ENCODE measurements at places on chromosomes 5 and 9.

GRCh38 chr9:22073349-22073748 is 64.2 kb upstream of the CDKN2B start:
- DNase-seq, result no peak

DNA sequence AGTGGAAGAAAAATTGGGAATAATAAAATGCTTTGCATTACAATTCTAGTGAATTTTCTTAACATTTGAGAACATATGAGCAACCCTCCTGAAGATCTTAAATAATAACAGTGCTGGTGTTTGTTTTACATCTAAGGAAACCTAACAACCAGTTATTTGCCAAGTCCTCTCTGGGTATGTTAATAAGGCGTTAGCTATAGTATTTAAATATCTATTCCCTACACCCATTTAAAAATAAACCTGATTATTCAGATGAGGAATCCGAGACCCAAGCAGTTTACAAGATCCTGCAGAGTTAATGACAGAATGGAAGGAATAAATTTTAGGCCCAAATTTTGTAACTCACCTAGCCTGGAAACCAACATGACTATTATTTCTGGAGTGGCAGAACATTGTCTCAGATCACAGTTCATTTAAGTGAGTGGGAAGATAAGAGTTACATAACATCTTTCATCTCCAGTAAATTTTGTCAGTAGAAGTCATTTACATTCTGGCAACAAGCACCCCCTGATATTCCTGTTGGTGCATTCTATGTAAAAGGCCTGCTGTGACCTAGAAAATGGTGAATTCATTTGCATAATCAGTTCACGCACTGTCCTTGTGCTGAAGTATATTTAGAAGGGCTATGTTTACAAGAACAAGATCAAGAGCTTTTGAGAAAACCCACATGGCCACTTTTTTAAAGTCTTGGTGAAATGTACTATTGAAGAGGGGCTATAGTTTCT is 148.2 kb downstream of the COX7C start:
- DNase-seq, result no peak

- no peak for DNase-seq
These were observed 256.0 kb downstream of the FBXL17 start for GRCh38 chr5:108125771-108126511.

DNA sequence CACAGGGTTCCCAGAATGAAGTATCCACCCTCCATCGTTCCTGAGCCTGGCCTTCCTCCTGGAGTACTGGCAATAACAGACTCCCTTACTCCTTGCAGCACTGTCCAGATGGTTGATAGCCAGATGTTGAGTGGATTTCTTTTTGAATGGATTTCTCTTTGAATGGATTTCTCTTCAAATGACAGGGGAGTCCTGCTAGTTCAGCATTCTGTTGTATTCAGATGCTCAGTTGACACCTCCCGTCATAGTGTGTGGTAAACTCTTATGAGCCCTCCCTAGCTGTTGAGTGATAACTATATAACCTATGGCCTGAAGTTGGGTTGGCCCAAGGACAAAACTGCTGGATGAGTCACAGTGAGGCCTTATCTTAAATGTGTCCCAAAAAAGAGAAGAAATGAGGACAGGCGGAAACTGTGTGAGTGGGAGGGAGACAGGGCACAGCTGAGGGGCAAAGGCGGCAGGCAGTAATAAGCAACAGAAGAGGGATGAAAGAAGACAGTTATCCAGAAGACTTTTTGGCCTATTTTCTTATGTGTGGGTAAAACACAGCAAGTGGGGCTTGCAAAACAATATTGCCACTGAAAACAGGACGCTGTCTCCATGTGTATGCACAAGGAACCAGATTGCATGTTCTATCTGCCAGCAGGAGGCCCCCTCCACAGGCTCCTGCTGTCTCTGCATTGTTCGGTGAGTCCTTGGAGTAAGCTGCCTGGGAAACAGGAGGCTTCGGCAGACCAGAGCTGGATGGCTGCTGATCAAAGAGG is 209.5 kb upstream of the S1PR3 start:
- no peak for DNase-seq

GRCh38 chr9:83247732-83248131 is 184.8 kb upstream of the RASEF start:
- no peak for DNase-seq

GRCh38 chr5:176646049-176646706 is 1.1 kb upstream of the TSPAN17 start:
- no peak for DNase-seq

- no peak for DNase-seq
These were observed 1771.7 kb upstream of the CDH9 start for GRCh38 chr5:28809811-28810750.

DNA sequence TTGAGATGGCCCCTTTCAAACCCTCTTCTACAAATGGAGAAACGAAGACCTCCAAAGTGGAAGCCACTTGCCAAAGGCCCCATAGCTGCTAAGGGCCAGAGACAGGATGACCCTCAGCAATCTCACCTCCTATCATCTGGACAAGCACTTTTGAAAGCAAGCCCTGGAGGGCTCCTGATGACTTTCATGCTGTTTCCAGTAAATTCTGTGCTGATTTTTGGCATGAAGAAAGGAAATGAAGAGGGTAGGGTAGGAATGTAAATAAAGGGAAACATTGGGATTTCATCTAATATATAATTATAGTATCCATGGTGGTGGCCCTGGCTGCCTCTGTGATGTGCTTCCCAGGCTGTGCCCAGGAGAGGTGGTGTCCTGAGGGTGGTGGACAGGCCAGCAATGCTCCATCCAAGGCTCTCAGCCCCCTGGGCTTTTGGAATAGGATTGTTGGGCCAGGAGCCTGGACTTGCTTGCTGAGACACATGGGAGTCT is 208.0 kb upstream of the TRIM32 start:
- no peak for DNase-seq

DNA sequence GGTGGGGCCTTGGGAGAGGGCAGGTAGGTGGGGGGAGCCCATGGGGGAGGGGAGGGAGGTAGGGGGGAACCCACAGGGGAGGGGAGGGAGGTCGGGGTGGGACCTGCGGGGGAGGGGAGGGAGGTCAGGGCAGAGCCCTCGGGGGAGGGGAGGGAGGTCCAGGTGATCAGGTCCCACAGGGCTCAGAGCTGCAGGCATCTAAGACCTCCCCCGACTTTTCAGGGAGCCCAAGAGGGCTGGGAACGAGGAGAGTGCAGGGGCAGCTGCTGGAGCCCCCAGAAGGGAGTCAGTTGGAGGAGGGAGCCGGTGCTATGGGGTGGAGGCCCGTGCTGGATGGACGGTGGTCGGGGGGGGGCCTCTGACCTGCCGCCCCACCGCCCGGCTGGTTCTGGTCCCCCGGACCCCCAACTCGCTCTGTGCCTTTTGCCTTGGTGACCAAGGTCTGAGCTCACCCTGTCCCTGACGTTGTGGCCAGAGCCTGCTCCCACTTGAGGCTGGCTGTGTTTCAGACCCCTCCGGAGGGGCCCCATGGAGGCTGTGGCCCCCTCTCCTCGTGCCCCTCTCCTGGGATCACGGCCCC is 31.8 kb downstream of the SLC9A3 start:
- DNase-seq, result no peak

DNA sequence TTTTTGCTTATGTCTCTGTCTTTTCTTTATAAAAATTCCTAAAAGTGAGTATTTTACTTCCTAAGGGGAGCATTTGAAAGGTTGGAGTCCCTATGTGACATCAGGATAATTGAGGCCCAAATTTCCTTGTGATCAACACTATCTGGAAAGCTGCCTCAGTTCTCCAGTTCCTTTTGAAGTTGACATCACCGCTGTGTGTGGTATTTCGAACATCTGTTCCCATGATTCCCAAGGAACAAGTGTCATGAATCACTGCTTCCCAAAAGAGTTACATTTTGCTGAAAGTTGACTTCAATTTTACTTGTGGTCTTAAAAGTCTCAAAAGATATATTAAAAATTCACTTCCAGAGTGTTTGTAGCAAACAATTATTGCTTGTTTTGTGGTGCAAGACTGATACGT is 452.1 kb upstream of the RGMB start:
- no peak for DNase-seq

GRCh38 chr5:132981288-132981687 is 17.9 kb upstream of the AFF4 start:
- no peak for DNase-seq

- DNase-seq, result no peak
These were observed 270.5 kb upstream of the CTNND2 start for GRCh38 chr5:12174734-12175133.

DNA sequence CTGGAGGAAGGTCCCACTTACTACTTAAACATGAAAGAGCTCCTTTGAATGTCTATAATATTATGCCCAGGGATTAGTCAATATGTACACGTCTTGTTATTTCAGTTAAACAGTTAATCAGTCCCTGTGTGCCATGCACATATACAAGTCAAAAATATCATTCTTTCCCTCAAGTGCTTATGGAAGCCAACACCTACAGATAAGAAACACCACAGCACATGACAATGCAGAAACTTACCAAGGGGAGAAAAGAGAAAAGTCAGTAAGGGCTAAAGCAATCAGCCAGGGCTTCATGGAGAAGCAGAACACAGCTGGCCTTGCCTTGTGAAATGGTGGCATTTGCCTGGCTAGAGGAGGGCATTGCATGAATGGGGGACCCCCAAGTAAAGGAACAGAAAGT is 88.3 kb downstream of the SNCAIP start:
- DNase-seq, result no peak

All from pons (tissue), 1 donor.